H1 (cell line): ENCODE measurements at places on chromosomes 11 and 22. TPM values are rescaled to one million over a fixed set of nuclear protein-coding genes. Genes with fewer than 3 reads are reported as not detected.

The DAGLA gene
- 6.4 and 6.6 TPM in 2 replicates for total RNA-seq

The MS4A4E gene
- not detected in 2 replicates for total RNA-seq

The GLYATL1 gene
- 10.7 and 11.5 TPM in 2 replicates for total RNA-seq

The NECTIN1 gene
- 97.6 and 97.7 TPM in 2 replicates for total RNA-seq

The LMO2 gene
- 2.0 and 2.7 TPM in 2 replicates for total RNA-seq

The HOATZ gene
- not detected in 2 replicates for total RNA-seq

- H3K36me3 ChIP-seq: no peaks in the 10 kb centered on the region
- no peaks in the 10 kb centered on the region for H3K27me3 ChIP-seq
- no peak overlapping the region for H3K27ac ChIP-seq
- H3K4me3 ChIP-seq: no peak overlapping the region
- DNase-seq: no peak
- H3K4me1 ChIP-seq: no peaks in the 10 kb centered on the region
Observed at GRCh38 chr11:102767800-102768199, 12.6 kb downstream of the MMP10 start.

DNA sequence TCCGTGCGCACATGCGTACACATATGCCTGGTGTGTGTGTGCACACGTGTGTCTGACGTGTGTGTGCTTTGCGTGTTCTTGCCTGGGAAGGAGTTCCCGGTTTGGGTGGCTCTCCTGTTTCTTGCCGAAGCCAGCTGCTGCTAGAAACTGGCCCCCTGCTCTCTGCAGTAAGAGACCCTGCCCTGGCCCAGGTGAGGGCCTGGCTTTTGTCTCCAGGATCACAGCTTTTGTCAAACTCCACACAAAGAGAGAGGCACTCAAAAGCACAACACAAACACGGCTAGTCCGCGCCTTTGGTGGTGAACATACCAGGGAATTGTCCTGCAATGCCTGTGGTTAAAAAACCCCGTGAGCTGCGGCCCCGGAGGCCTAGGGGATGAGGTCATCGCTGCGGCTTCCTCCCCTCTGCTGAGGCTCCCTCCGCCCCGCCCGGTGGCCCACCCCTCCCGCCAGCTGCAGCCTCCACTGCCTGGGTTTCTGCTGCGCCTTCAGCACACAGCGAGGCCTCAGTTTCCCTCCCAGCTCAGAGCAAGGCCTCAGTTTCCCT lies 88.9 kb downstream of the KCNQ1 start:
- H3K4me3 ChIP-seq: no peak overlapping the region
- H3K27ac ChIP-seq: peak overlapping the region; percentile 4; the same call in 1 of the 2 replicates
- DNase-seq: peak; percentile 75
- H3K36me3 ChIP-seq: no peaks in the 10 kb centered on the region
- peaks cover 4% of the 10 kb centered on the region for H3K4me1 ChIP-seq

DNA sequence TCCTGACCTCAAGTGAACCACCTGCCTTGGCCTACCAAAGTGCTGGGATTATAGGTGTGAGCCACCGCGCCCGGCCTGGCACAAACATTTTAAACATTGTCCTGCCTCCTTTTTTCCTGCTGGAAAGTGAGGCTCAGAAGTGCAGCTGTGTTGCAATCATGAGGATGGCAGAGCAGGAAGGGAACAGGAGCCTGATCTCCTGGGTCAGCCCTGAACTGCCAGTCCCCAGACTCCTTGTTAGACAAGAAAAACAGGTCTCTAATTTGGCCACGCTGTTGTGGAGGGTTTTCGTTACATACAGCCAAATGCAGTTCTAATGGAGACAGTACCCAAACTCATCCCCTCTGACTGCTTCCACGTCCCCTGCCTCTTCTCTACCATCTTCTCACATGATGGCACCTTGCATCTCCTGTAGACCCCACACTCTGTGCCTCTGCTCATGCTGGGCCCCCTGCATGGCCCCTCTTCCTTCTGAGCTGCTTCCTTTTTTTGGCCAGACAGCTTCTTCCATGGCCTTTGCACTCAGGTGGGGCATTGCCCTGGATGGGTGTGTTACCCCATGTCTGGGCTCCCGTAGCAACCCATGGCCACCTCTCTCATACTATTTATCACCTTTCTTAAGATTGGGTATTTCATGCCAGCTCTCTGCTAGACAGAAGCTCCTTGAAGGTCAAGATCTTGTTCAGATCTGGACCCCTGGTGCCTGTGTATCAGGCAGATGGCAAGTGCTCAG lies 227.1 kb downstream of the CEP164 start:
- no peak overlapping the region for H3K4me3 ChIP-seq
- no peaks in the 10 kb centered on the region for H3K27me3 ChIP-seq
- no peak overlapping the region for H3K27ac ChIP-seq

DNA sequence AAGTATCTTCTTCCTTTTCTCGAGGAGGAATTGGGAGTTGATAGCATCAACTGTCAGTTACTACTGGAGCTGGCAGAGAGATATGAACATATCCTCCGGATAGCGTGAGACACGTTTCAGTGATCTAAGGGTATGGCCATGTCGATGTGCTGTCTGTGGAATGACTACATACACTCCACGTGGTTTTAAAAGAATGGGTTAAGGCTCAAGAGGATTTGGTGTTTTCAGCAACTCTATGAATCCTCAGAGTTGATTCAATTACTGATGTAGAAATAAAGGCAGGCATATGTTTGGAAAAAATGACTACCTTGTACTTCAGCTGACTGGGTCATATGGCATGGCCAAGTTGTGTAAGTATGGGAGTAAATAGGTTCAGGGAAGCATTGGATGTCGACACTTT lies 22.9 kb downstream of the MMP13 start:
- no peaks in the 10 kb centered on the region for H3K4me1 ChIP-seq
- no peak overlapping the region for H3K27ac ChIP-seq
- no peaks in the 10 kb centered on the region for H3K36me3 ChIP-seq
- H3K27me3 ChIP-seq: no peaks in the 10 kb centered on the region

DNA sequence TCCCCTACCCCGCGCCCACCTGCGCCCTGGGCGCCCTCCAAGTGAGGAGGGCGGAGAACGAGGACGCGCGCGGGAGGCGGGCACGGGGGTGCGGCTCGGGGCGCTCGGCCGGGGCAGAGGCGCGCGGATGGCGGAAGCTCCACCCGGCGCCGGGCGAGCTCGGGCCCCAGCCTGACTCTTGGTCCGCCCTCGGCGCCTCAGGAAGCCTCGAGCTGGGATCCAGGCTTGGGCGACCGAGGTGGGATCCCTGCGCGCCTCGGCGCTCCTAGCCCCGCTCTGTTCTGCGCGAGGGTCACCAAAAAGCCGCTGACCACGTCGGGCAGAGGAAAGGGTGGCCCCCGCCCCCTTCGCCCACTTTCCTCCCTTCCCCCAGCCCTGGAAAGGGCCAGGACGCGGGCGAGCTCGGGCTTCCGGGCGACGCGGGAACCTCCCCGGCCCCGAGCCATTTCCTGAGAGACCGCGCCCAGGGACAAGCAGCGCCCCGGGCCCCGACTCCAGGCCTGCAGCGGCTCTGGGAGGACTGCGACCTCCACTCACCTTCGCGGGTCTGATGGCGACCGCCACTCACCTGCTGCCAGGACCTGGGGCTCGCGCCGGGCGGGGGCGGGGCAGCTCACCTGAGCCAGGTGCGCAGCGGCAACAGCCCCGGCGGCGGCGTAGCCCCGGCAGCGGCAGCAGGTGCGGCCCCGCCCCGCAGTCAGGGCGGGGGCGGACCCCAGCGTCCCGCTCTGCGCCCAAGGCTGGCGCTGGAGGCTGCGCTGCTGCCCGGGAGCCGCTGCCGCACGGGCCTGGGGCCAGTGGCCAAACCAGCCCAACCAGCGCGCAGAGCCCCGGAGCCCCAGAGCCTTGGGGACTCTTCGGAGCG lies 2.2 kb upstream of the SIGIRR start:
- peaks cover 2% of the 10 kb centered on the region; the same call in 1 of the 2 replicates for H3K27me3 ChIP-seq
- H3K36me3 ChIP-seq: no peaks in the 10 kb centered on the region
- peak; percentile 90 for DNase-seq
- peak overlapping the region; percentile 92 for H3K4me3 ChIP-seq

GRCh38 chr11:92775003-92775676 lies 194.3 kb upstream of the MTNR1B start:
- DNase-seq: no peak
- H3K4me3 ChIP-seq: no peak overlapping the region
- no peaks in the 10 kb centered on the region for H3K36me3 ChIP-seq
- no peak overlapping the region for H3K27ac ChIP-seq
- H3K4me1 ChIP-seq: no peaks in the 10 kb centered on the region

DNA sequence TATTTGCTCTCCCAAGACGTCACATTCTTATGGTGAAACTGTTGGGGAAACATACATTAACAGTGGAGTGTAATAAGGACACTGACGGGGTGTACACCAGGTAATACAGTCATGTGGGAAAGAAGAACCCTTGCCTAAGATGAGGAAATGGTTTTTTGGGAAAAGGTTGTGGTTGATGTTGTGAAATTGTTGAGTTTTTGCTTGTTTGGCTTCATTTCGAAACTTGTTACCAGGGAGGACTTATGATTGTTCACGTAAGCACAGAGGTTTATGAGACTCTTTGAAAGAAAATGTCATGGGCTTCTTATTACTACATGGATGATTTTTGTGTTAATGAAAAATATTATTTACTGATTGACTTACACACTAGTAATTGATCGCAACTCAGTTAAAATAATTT lies 16.8 kb downstream of the ANO3 start:
- no peak overlapping the region for H3K27ac ChIP-seq
- no peaks in the 10 kb centered on the region for H3K36me3 ChIP-seq
- H3K4me3 ChIP-seq: no peak overlapping the region
- H3K4me1 ChIP-seq: no peaks in the 10 kb centered on the region
- DNase-seq: no peak

DNA sequence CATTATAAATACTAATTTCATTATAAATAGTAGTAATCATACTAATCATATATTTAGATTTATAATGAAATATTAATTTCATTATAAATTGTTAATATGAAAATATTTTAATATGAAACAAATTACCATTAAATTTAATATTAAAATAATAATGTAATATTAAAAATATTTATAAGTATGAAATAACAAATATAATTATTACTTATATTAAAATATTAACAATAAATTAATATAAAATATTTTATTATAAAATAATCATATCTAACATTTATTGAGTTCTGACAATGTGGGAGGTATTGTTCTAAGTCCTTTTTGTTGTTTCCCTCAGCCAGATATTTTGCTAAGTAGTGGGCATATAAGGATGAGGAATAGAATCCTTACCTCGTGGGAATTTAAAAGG lies 1341.4 kb downstream of the LRRC4C start:
- H3K4me1 ChIP-seq: no peaks in the 10 kb centered on the region
- H3K27me3 ChIP-seq: peaks cover 1% of the 10 kb centered on the region
- H3K36me3 ChIP-seq: no peaks in the 10 kb centered on the region

DNA sequence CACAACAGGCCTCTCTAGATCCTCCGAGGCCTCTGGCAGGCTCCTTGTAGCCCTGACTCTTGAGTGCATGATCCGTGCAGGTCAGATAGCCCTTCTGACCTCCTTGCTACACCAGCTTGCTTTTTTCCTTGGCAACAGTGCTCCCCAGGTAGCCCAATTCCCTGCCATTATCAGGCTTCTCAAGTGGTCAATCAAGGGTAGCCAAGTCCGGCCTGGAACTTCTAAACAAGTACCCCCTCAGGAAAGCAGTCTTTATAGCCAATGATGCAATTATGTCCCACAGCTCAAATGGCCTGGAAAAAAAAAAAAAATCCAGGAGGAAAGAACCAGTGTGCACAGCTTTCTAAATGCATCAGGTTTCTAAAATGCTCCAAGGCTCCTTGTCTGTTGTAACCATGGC lies 59.8 kb downstream of the TENM4 start:
- H3K4me1 ChIP-seq: no peaks in the 10 kb centered on the region
- H3K4me3 ChIP-seq: no peak overlapping the region
- no peaks in the 10 kb centered on the region for H3K36me3 ChIP-seq
- no peak for DNase-seq
- no peak overlapping the region for H3K27ac ChIP-seq

GRCh38 chr11:119758291-119758690 lies 29.3 kb upstream of the NECTIN1 start:
- H3K27ac ChIP-seq: no peak overlapping the region
- H3K27me3 ChIP-seq: no peaks in the 10 kb centered on the region; the same call in 1 of the 2 replicates
- H3K36me3 ChIP-seq: no peaks in the 10 kb centered on the region
- no peaks in the 10 kb centered on the region for H3K4me1 ChIP-seq
- no peak overlapping the region for H3K4me3 ChIP-seq
- DNase-seq: no peak

DNA sequence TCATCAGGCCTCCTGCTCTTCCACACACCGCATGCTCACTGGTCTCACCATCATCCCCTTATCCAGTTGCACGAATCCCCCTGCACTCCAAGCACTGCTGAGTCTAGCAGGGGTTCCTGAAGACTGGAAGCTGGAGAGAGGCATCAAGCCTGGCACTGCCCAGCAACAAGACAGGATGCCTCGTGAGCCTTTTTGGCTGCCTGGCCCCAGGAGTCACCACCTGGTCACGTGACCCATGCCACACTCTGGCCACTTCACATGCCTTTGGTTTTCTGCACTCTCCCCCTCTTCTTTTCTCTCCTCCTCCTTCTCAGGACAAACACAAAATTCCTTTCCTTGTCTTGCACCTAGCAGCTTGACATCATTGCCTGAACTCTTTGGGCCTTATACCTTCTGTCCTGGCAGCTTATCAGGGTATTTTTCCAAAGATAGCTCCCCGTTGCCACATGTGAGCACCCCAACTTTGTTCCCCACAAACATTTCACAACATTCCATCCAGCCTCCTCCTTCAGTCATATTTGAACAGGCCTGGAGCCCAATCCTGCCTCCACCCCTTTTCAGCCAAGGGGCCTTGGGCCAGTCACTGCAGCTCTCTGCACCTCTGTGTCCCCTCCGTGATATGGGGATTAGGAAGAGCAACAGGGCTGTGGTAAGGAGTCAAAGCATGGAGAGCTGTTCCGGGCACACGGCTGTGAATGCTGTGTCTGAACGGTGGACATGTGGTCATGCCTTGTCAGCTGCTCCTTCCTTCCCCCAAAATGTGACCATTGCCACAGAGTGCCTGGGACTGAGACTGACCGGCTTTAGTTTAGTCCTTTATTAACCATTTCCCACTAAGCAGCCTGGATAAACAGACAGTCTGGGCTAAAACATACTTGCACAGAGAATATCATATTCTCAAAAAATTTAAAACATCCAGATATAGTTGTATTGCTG lies 2.8 kb upstream of the PACSIN2 start:
- H3K4me3 ChIP-seq: no peak overlapping the region
- peaks cover 3% of the 10 kb centered on the region for H3K27me3 ChIP-seq
- peaks cover 13% of the 10 kb centered on the region for H3K4me1 ChIP-seq
- no peaks in the 10 kb centered on the region for H3K36me3 ChIP-seq

- H3K27ac ChIP-seq: no peak overlapping the region
- H3K4me1 ChIP-seq: no peaks in the 10 kb centered on the region
- no peaks in the 10 kb centered on the region for H3K27me3 ChIP-seq
- no peak for DNase-seq
- H3K36me3 ChIP-seq: no peaks in the 10 kb centered on the region
Observed at GRCh38 chr11:64517992-64518391, 73.0 kb upstream of the SLC22A12 start.

GRCh38 chr11:122418032-122418431 lies 237.5 kb upstream of the UBASH3B start:
- H3K4me3 ChIP-seq: no peak overlapping the region
- H3K36me3 ChIP-seq: no peaks in the 10 kb centered on the region
- no peak for DNase-seq
- no peaks in the 10 kb centered on the region for H3K27me3 ChIP-seq

DNA sequence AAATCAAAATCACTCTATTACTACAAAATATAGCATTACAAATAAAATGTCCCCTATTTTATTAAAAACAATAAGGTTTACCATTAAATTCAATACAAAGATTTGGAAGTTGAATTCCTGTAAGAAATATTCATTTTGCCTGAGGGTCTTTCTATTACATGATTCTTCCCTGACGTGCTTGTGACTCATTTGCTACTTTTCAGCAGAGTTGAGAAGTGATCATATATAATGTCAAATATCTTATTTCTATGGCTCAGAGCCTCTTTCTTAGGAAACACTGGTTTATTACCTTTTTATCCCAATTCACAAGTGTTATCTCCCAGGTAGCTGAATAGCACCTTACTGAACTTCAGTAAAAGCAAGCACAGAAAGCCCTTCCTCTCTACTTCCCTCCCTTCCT lies 65.2 kb upstream of the CNTN5 start:
- H3K27ac ChIP-seq: no peak overlapping the region
- no peak overlapping the region for H3K4me3 ChIP-seq
- no peak for DNase-seq
- H3K27me3 ChIP-seq: no peaks in the 10 kb centered on the region
- no peaks in the 10 kb centered on the region for H3K36me3 ChIP-seq
